ENCODE measurements at places on chromosomes 4 and X.

GRCh38 chr4:155944516-155944915, 9.2 kb downstream of the CTSO start:
- DNase-seq: no peak

GRCh38 chr4:86326400-86326799, 33.5 kb downstream of the MAPK10 start:
- no peak for DNase-seq

- DNase-seq: no peak
Observed at GRCh38 chrX:108415146-108415545, 23.1 kb downstream of the COL4A6 start.

DNA sequence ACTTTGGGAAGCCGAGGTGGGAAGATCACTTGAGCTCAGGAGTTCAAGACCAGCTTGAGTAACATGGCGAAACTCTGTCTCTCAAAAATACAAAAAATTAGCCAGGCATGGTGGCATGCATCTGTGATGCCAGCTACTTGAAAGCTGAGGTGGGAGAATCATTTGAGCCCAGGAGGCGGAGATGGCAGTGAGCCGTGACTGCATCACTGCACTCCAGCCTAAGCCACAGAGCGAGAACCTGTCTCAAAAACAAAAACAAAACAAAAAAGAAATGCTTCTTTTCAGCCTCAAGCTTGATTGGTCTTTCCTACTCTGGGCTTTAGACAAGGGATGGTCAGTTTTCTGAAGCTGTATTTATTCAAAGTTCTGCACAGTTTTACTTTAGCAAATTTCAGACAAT, 15.8 kb upstream of the DHRSX start:
- no peak for DNase-seq

GRCh38 chrX:23525531-23525930, 141.8 kb upstream of the PRDX4 start:
- DNase-seq: no peak

DNA sequence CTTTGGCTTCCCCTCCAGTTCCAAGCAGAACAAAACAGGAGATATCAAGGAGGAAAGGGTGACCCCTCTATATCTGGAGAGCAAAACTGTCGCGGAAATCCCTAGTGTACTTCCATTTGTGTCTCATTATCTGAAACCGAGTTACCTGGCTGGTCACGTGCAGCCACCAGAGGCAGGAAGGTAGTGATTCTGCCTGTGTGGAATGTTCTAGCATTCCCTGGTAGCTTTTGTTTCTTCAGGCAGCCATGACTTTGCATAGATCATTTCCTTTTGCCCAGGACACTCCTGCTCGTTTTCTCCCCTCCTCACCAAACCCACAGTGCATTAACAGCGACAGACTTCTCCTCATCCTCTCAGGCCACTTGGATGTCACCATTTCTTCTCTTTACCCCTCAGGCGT, 107.9 kb downstream of the PTTG2 start:
- DNase-seq: no peak

DNA sequence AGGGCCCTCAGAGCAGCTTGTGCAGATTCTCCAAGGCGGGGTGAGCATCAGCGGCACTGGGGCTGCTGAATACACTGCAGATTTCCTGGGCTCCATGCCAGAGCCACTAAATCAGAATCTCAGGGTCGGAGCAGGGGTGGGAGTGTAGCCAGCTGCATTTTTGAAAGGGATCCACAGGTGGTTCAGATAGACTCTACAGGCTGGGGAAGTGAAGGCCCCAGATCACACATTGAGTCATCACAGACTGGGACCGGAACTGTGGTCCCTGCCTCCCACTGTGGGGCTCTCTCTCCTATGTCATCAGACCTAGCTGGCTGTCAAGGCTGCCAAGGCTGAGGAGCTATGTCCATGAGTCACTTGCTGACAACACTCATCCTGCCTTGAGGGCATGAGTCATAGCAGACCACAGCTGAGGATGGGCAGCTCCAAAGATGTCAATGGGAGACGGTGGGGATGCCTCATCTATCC, 162.3 kb upstream of the MAMLD1 start:
- peak; percentile 5 for DNase-seq

- peak; percentile 2 for DNase-seq
Observed at GRCh38 chrX:153400146-153401132, 711 bp downstream of the PNMA6E start.

- peak; percentile 2 for DNase-seq
Observed at GRCh38 chr4:181301735-181302710, 941.2 kb upstream of the TENM3 start.

DNA sequence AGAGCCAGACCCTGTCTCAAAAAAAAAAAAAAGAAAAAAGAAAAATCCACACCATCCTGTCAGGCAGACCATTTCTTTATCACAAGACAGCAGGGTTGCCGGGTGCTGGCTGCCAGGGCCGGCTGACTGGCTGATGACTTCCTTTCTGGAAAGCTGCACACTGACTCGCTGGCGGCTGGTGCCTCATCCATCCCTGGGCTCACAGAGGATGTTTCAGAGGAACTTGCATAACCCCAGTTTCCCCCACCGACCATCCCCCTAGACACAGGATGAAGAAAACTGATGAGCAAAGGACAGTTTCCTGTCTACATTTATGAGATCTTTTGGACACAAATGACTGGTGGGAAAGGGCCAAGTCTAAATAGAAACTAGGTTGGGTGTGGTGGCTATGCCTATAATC, 14.1 kb downstream of the HPSE start:
- no peak for DNase-seq

GRCh38 chr4:173880897-173881296, 350.9 kb upstream of the HAND2 start:
- DNase-seq: no peak

GRCh38 chr4:14318671-14319070, 683.6 kb upstream of the CPEB2 start:
- DNase-seq: no peak

- no peak for DNase-seq
Observed at GRCh38 chr4:104294811-104295210, 199.9 kb downstream of the CXXC4 start.

- DNase-seq: no peak
Observed at GRCh38 chr4:123867910-123868587, 471.5 kb downstream of the SPRY1 start.

- no peak for DNase-seq
Observed at GRCh38 chrX:142001934-142002333, 98.2 kb downstream of the MAGEC1 start.

GRCh38 chr4:75254745-75255144, 259.5 kb downstream of the RCHY1 start:
- DNase-seq: no peak

- peak; percentile 14 for DNase-seq
Observed at GRCh38 chr4:41935652-41936021, 408 bp downstream of the TMEM33 start.

- no peak for DNase-seq
Observed at GRCh38 chr4:129355516-129355915, 259.6 kb downstream of the C4orf33 start.

- no peak for DNase-seq
Observed at GRCh38 chr4:81052119-81053068, 21.9 kb downstream of the BMP3 start.

GRCh38 chr4:74400395-74400794, 35.5 kb downstream of the EREG start:
- no peak for DNase-seq

- DNase-seq: no peak
Observed at GRCh38 chrX:138018145-138018799, 452.3 kb downstream of the ZIC3 start.

DNA sequence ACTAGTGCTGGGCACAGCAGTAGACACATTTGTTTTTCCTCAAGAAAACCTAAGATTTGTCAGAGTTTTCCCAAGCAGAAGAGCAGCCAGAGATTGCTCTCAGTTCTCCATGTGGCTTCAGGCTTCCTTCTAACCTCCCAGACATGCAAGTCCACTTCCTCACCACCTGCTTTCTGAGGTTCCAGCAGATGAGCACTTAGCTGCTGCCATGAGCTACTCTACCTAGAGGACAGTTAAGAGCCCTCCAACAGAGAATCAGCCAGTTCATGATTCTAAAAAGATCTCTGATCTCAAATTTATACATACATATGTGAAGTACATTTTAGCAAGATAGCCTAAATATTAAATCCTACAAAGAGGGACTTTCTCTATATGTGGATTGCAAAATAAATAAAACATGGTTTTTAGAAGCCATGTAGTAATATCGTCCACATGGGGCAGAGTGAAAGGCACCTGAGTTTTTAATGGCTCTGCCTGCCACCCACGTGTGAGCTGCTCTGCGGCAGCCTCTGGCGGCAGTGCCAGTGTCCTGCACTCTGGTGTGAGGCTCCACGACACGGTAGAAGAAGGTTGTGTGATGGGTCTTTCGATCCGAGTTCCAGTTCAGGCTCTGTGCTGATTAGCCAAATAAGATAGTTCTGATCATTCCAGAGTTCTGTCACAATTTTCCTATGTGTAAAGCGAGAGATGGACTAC, 10.3 kb downstream of the CYP4V2 start:
- DNase-seq: peak; percentile 50

- no peak for DNase-seq
Observed at GRCh38 chr4:95749204-95749603, 90.7 kb upstream of the PDHA2 start.

GRCh38 chr4:80492761-80493160, 157.2 kb downstream of the CFAP299 start:
- DNase-seq: no peak

- DNase-seq: no peak
Observed at GRCh38 chr4:185911556-185912064, 99.6 kb upstream of the SORBS2 start.

DNA sequence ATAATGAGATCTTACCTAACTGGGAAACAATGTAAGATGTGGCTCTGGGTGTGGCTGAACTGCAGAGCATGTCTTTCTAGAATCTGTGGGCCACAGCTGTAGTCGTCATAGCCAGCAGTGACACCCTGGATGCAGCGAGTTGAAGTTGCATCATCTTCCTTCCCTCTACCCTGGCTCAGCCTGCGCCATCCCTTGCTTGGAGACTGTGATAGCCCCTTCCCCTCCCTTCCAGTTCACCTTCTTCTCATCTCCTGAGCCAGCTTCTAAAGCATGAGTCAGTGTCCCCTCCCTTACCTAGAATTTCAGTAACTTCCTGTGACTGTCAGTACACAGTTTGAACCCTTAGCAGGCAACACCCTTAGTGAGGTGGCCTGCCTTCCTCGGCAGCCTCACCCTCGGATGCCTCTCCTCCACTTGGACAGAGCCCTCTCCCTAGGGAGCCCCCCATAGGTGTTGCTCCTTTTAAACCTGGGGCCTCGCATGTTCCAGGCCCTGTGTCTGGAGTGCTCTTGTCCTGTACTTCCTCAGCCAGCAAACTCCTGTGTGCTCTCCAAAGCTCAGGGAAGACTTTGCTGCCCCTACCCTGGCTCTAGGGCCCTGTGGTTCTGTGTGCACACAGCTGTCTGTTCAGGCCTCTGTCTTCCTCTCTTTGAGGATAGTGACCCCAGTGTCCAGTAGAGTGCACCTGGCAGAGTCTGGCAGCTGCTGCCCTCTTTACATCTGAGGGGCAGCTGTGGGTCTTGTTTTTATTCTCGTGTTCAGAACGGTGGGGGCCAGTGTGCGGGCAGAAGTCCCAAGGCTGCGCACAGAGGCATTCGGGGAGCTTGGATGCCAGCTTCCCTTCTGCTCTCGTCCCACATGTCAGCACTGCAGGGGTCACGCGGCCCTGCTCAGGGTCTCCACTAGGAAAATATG, 43.7 kb upstream of the TADA2B start:
- no peak for DNase-seq

DNA sequence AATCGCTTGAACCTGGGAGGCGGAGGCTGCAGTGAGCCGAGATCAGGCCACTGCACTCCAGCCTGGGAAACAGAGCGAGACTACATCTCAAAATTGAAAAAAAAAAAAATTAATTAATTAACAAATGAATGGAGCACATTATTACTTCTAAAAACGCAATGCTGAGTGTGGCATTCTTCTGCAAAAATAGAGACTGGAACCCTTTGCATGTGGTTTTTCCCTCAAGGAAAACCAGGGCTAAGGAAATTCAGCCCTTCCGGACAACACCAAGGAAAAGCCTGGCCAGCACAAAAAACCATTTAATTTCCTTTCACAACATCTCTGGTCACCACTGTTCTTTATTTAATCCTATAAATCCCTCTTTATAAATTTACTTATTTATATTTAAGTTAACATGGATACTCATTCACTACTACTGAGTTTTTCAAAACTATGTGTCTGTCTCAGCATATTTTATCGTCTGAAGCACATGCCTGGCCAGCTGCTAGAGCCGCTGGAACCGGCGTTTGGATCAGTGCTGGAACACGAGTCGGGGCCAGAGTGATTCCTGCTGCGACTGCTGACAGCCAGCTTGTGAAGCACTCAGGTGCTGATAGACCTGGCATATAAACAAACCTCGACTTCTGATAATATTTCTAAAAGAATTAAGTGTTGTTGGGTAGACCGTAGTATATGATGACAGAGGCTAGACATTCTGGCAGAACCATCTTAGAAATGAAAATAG, 84.5 kb upstream of the WWC2 start:
- DNase-seq: no peak

GRCh38 chr4:73540826-73541225, 59.3 kb downstream of the AFM start:
- DNase-seq: no peak

DNA sequence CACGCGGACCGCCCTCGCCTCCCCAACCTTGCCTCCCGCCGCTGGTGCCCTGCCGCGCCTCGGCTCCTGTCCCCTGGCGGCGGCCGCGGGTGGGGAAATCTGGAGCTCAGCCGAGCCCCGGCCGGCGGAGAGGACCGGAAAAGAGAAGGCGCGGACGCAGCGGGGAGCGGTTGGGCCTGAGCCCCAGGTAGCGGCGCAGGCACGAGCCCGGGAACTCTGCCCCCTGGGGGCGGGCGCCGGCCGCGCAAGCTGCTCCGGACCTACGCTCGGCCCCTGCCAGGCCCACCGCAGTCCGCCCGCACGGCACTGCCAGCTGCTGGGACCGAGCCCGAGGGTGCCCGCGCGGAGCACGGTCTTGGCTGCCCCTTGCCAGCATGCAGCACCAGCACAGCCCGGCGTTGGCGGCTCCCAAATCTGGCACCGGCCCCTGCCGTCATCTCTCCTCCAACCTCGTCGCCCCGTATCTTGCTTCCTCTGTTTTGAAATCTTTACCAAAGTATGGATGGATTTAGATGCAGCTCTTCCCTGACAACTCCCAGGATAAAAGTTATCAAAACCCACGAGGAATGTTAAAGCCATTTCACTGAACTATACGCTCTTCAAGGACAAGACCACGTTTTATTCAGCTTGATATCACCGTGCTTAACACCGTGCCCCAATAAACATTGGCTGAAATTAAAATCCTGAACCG, at the start of gene PRSS12:
PRSS12 (minus strand) TSS at position 161 of the 691 bp plus-strand sequence. CDS start 283 bp downstream, outside the sequence.
- DNase-seq: no peak
